T-cell (primary cell): ENCODE measurements at places on chromosomes 4 and X. TPM values are rescaled to one million over a fixed set of nuclear protein-coding genes. Genes with fewer than 3 reads are reported as not detected.

FRG2 gene
- not detected for total RNA-seq

- no peak overlapping the region for H3K4me3 ChIP-seq
- H3K27me3 ChIP-seq = no peaks in the 10 kb centered on the region
These were observed 13.5 kb downstream of the TEX13B start for GRCh38 chrX:107968623-107969022.

DNA sequence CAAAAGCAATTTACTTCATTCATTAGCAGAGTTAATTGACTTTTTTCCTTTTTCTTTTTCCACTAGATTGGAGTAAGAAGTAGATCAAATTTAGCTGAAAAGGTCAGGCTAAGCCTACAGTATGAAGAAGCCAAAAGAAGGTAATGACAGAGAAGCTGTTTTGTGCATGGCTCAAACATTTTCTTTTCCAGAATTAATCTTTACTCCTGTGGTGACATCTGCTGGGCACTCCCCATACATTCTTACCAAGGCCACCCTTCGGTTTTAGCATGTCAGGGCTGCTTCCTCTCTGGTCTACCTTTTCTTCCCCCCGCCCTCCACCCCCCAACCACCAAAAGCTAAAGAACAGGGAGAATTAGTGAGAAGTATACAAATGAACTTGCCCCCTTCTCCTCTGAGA lies 70.2 kb downstream of the CLDN22 start:
- H3K4me3 ChIP-seq = no peak overlapping the region
- no peak overlapping the region for H3K27ac ChIP-seq
- H3K4me1 ChIP-seq = no peaks in the 10 kb centered on the region
- H3K27me3 ChIP-seq = no peaks in the 10 kb centered on the region
- no peaks in the 10 kb centered on the region for H3K36me3 ChIP-seq

DNA sequence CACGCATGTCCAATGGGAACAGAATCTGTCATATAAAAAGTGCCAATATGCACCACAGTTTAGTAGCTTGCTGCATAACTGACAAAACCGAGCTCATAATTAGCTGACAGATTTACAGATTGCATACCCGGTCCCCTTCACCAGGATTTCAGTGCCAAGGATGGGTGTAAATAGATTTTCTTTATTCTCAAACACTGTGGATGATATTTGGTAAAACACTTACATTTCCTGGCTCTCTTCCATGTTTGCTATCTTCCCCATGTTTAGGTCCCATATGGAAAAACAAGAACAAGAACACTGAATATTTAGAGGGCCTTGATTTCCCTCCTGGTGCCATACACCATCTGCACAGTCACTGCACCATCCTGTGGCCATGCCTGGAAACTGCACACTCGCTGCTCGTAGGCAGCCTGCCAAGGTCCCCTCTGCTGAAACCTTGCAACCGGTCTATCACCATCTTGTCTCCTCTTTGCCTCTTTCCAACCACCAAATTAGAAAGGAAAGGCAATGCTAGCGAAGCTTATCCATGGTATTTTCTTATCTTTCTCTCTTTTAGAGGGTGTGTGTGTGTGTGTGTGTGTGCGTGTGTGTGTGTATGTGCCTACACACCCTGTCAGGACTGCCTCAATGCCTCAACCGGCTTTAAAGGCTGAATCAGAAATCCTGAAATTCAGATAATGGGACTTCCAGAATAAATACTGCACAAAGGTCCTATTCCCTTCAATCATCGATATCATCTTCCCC lies 124.2 kb upstream of the MBNL3 start:
- H3K36me3 ChIP-seq = no peaks in the 10 kb centered on the region
- no peak overlapping the region for H3K27ac ChIP-seq
- H3K4me1 ChIP-seq = no peaks in the 10 kb centered on the region
